ENCODE measurements at places on chromosomes 16 and 17. TPM values are rescaled to one million over a fixed set of nuclear protein-coding genes. Genes with fewer than 3 reads are reported as not detected.

The OR2C1 gene
- not detected for total RNA-seq

The NOTUM gene
- 0.37 TPM for total RNA-seq

The TPSD1 gene
- not detected for total RNA-seq

The MAP1LC3B gene
- 81.6 TPM for total RNA-seq

The ZNF750 gene
- not detected for total RNA-seq

The TEKT3 gene
- total RNA-seq: not detected

The CDH8 gene
- 0.60 TPM for total RNA-seq

The NPIPA8 gene
- total RNA-seq: 1.6 TPM

The AOC2 gene
- total RNA-seq: 2.0 TPM

The MAPT gene
- total RNA-seq: 2.1 TPM

The KRT33B gene
- total RNA-seq: not detected

The SHISA9 gene
- total RNA-seq: not detected

The HASPIN gene
- 15.3 TPM for total RNA-seq

The SMPD3 gene
- 0.31 TPM for total RNA-seq

The CES1 gene
- 30.1 TPM for total RNA-seq

The XYLT1 gene
- total RNA-seq: 0.76 TPM

The BCAR1 gene
- total RNA-seq: 61.8 TPM

The EVI2B gene
- 0.17 TPM for total RNA-seq

The LRRC36 gene
- total RNA-seq: 0.09 TPM

The LRRC37A gene
- 0.51 TPM for total RNA-seq

The KIF2B gene
- not detected for total RNA-seq

The GNAO1 gene
- total RNA-seq: 0.38 TPM

The C17orf78 gene
- not detected for total RNA-seq

The SLC38A8 gene
- not detected for total RNA-seq

The JMJD6 gene
- total RNA-seq: 84.3 TPM

The CDRT15L2 gene
- total RNA-seq: not detected

The ACE gene
- total RNA-seq: 0.64 TPM

The SCGB1C2 gene
- not detected for total RNA-seq

The FHOD1 gene
- total RNA-seq: 49.0 TPM

The HOXB6 gene
- 6.2 TPM for total RNA-seq

The SLC9A5 gene
- total RNA-seq: 1.3 TPM
